GM23248 (cell line): ENCODE measurements at places on chromosomes 6 and 20. TPM values are rescaled to one million over a fixed set of nuclear protein-coding genes. Genes with fewer than 3 reads are reported as not detected.

DNA sequence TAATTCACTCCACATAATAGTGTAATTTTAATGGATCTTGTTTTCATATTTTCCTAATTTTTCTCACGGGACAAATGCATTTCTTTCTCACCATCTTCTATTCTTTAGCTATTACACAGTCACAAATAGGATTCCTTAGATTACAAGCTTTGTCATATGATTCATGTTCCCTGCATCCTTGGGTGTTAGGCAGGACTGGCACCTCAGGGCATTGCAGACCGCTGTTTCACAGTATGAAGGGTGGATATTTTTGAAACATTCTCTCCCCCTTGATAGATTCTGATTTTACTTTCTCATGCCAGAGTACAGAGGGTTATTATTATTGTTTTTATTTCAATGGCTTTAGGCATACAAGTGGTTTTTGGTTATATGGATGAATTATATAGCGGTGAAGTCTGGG lies 602.5 kb downstream of the PHF3 start:
- no peak for DNase-seq

DNA sequence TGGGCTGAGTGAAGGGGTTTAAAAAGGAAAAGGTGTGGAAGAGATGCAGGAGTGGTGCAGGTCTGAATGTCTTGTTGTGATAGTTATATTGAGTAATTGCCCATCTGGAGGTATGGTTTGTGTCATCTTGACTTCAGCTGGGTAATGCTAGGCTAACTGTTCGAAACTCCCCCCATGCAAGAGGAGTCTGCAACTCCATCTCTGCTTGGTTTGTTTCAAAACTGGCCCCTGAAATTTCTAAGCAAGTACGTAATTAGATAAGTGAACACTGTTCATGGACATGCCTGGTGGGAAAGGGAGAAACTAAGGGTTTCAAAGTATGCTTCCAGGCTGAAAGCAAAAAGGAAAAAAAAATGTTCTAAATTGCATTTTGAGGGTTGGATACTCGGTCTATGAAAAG lies 17.1 kb downstream of the TTK start:
- no peak for DNase-seq

The MUC22 gene
- total RNA-seq: not detected in 2 replicates

- DNase-seq: no peak
These were observed 154.0 kb downstream of the ZDHHC14 start for GRCh38 chr6:157534977-157535339.

DNA sequence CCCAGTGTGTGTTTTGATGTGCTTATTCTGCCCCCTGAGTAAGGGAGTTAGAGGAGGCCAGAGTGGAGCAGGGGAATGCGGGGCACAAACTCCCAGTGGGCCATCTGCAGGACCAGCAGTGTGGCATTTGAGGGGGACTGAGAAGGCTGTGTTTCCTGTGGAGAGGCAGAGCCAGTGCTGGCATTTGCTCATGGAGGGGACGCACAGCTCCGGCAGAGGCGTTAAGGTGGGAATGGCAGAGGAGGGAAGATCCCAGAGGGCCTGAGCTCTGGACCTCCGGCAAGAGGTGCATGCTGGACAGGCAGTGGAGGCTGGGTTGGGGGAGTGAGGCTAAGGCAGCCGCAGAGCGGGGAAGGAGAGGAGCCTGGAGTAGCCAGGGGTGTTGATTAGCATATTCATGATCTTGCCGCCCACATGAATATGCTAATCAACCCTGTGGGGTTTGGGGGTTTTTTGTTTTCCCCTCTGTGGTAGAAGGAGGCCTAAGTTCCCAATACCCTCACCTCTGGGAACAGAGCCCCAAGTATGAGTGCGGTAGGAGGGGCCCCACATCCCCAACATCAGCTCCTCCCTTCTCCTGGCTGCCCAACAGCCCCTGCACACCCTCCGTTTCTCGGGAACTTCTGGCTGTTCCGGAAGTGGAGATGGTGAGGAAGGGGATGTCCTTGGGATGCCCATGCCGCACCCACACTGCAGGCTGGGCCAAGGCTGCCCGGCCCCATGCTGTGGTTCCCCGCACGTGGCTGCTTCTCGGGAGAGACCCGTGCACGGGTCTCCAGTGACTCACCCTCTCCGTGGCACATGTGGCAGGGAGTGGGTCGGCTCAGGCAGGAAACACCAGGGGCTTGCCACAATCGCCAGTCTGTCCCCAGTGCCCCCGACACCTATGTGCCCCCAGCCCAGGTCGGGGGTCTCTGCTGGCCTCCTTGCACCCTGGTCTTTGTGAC lies 33.8 kb downstream of the DLGAP4 start:
- no peak for DNase-seq

- no peak for DNase-seq
These were observed 37.6 kb downstream of the NCR2 start for GRCh38 chr6:41372832-41373626.

- DNase-seq: no peak
These were observed 27.5 kb upstream of the LRFN2 start for GRCh38 chr6:40614671-40615070.

DNA sequence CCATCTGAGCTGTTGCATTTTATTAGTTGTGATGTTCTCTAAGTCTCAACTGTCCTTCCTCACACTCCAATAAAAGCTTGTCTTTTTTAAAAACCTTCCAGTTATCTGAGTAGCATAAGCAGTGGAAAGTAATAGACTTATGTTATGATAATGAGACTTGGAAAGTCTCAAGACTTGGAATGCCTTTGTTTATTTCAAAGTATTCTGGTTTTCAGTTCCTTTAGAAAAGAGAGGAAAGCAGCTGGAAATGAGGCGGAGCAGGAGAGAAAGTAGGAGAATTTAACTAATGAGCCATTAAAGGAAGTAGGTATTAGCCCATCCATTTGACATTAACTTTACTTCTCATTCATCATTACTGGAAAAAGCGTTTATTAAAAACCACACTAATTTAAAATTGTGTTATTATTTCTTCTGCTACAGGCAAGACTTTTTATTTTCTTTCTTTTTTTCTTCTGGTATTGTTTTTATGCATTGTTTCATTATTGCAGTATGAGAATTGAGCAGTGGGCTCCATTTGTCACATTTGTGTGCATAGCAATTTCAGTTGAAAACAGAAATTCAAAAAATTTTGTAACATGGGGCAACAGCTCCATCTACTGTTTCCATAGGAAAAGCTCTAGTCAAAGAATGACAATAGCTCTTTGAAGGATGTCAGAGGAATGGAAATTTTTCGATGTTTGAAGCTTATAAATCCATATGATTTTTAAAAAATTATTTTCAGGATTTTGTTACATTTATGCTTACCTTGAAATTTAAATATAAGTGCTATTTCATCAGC lies 194.8 kb downstream of the COL9A1 start:
- peak; percentile 55 for DNase-seq

DNA sequence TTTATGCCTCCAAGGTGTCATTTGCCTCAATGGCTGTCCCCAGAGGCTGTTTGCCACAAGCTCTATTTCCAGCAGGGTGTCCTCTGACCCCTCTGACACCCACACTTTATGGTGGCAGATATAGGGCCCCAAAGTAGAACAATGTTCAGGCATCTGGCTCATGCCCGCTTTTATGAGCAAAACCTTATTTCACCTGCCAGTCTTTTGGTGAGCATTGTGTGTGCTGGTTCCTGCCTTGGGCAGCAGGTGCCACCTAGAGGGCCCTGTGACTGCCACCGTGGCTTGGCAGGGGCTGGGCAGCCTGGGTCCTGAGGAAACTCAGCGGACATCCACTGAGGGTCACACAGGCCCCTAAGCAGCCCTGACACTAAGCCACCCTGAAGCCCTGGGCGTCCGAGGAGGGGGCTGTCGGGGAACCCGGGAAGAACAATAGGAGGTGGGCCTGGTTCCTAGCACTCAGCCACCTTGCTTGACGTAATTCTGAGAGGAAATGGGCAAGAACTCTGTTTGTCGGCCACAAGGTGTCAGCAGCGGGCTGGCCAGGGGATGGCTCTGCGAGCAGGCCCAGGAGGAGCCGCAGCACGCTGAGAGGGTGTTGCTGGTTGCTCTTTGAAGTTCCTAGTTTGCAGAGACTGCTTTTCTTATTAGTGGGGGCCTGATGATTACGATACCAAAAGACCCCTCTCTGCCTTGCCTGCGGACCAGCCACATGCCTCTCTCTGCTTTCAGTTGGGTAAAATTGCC lies 148.9 kb downstream of the SCML4 start:
- DNase-seq: peak; percentile 91

DNA sequence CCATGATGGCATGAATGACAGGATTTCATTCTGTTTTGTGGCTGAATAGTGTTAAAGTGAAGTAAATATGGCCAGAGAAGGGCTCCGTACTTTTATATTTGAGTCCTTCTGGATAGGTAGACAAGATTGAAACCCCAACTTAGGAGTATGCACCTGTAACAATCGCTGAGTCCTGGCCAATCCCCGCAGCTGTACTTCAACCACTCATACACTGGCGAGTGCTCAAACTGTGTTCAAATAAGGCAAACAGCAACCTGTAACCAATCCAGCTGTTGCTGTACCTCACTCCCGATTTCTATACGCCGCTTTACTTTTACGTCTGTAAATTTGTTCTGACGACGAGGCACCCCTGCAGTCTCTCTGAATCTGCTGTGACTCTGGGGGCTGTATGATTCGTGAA lies 6.7 kb downstream of the TTLL2 start:
- DNase-seq: no peak
